EL (cell line): ENCODE measurements at places on chromosomes 5 and 9.

DNA sequence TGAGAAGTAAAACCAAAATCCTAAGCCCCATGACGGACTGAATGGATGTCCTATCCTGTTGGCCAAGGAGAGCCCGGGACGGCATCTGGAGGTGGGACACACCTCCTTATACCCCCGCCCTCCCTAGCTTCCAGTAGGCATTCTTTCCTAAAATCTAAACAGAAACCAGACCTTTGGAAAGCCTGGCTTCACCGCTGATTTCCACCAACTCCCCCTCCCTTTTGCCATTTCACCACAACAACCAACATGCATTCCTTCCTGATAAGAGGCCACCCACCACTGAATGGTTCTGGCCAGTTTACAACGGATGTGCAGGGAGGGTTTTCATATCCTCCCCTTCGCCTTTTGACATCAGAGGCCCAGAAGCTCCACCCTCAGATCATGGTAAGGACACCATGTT, 9.2 kb upstream of the RARS1 start:
- peak; percentile 51 for DNase-seq

DNA sequence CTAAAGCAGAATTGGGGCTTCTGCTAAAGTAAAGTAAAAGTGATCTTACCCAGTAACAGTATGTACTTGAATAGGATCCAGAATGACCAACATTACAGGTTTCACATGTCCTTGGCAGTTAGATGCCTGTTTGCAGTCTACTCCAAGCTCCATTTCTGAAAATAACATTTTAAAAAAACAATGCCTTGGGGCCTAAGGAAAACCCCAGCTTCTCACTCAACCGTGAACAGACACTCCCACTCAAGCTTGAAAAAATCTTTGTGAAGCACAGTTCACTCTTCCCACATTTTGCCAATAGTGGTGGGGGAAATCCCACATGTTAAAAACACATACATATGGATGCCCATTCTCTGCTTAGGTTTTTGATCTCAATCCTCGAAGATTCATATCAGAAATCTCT, 304.1 kb downstream of the ARRDC3 start:
- no peak for DNase-seq

DNA sequence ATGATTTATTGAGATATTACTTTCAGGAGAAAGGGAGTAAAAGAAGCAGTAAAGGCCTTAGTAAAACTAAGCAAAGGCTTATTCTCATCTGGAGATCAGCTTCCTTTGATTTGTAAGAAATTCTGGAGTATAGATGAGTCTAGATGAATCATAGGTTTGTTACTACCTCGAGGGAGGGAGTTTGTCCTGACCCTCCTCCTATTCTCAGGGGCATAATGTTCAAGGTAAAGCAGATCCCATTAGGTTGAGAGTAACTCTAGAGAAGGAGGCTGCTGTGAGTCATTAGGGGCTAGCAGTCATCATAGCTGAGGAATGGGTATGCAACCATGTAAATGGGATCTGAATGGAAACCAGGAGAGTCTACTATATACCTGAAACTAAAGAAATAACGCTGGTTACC, 155.5 kb upstream of the MOCS2 start:
- no peak for DNase-seq

DNA sequence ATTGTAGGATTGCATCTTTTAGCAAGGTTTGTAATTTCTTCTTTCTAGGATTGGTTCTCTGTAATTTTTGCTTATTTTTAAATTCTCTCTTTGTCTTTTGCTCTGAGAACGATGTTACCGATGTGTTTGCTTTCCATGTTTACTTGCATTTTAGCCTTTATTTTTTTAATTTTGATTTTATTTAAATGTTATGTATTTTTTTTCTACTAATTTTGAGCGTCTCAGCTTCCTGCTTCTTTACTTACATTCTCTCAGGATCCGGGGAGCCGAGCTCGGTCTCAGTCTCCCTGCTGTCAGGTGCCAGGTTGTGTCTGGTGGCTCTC, 20.9 kb downstream of the ANXA2R start:
- DNase-seq, result no peak

DNA sequence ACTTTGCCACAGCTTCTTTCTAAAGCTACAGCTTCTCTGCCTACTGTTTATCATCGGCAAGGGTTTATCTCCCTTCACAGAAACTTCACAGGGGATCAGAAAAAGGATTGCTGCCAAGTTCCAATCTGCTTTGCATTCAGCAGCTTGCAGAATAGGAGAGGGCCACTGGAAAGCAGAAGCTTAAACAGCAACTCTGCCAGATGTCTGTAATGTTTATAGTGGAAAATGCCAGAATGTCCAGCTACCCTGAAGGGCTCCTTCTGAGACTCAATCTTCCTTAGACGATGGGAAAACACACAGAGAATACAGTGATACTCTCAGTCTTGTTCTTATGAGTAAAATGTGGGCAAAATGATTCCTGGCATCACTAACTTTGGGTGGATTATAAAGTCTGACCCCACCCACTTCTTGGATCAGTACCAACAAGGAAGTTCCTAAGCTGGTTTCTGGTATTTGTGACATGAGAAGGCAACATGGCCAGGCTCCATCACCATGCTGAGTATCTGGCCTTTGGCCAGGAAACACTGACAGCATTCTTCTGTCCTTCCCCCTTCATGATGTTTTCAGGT, 19.0 kb downstream of the STOM start:
- peak; percentile 91 for DNase-seq

- no peak for DNase-seq
Measured at GRCh38 chr9:97801180-97801579, 51.8 kb upstream of the FOXE1 start.

- DNase-seq, result no peak
Measured at GRCh38 chr9:34230556-34230955, 51.7 kb downstream of the UBAP1 start.

DNA sequence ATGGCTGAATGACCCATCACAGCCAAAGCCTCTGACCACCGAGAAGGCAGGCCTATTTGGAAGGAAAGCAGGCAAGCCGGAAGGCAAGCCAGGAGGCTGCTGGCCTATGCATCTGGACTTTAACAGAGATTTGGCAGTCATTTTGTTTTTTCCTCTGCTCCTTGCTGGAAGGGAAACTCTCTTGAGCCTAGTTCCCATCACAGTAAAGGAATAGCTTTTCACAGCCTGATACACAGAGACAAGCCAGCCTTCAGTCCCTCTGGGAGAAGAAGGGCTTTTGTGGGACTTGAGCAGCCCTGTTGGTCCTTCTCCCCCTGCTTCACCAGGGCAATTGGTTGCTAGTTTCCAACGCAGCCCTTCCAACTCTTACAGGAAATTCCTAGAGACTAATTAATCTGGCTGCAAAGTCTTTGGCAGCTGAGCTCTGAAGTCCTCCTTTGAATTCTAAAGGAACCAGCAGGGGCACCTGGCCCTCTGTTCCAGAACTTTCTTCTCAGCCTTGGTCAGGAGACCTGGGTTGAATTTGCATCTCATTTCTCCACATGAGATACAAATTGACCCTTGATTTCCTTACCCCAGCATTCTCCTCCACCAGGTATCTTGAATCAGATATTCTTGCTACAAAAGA, 157.3 kb upstream of the EPB41L4A start:
- no peak for DNase-seq

DNA sequence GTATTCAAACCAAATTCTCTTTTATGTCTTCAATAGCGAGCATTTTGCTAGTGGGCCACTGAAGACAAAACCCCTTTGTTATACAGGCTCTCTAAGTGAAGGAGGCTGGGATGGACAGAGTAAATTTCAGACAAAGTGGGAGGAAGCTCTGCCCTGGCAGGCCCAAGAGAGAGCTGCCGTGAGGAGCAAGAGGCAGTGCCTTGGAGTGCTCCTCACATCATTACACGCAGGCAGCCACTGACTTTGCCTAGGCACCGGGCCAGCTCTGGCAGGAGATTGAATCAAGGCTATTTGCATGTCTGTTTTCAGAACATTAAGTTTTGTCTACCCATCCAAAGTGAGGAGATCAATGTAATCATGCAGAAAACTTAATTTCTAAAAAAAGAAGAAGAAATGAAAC, 167.7 kb downstream of the CCDC192 start:
- no peak for DNase-seq

GRCh38 chr9:70694758-70695157, 280.3 kb upstream of the KLF9 start:
- DNase-seq, result no peak

DNA sequence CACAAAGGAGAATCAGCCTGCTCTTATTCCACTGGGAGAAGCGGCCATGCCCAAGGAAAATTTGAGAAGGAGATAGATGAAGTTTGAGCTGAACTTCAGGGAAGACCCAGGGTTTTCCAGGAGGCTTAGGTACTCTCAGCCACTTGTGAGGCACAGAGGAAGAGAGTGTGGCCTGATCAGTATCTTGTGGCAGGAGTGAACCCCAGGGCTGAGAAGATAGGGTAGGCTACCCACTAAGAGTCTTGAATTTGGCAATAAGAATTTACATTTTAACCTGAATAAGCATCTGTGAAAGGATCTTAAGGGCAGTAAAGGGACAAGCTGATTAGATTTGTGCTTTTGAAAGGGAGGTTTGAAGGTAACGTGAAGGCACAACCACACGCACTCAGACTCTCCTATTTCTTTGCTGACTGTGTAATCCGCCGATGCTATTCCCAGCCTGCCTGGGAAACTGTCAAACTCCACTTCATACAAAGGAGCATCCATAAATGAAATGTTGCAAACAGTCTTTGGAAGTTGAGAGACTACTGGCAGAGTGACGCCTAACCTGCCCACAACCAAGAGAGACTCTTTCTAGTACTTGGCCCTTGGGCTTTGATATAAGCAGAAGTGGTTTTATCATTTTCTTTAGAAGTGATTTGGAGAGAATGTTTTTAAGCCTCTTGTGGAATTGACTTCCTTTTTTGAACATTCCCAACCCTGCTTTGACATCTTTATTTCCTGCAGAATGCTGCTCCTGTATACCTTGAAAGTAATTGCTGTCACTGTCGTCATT, 108.2 kb upstream of the VCAN start:
- DNase-seq, result no peak

- DNase-seq, result peak; percentile 88
Measured at GRCh38 chr5:34570721-34571676, 85.1 kb upstream of the RAI14 start.

GRCh38 chr5:151430731-151431130, 16.7 kb upstream of the SLC36A1 start:
- no peak for DNase-seq

DNA sequence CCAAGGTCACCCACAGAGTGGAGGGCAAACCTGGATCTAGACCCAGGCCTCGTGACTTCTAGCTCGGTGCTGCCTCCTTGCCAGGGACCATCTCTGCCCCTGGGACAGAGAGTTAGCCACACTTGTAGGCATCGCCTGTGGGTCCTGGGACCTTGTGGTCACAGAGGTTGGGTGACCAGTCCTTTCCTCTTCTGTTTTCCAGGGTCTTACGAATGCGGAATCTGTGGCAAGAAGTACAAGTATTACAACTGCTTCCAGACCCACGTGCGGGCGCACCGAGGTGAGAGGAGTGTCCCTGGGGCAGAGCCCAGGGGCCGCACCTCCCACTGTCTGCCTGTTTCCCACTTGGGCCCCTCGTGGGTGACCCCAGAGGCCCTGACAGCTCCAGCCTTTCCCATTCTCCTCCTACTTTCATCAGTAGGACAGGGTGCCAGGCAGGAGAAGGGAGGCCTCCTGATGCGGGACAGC, 76.3 kb downstream of the AMBP start:
- no peak for DNase-seq

DNA sequence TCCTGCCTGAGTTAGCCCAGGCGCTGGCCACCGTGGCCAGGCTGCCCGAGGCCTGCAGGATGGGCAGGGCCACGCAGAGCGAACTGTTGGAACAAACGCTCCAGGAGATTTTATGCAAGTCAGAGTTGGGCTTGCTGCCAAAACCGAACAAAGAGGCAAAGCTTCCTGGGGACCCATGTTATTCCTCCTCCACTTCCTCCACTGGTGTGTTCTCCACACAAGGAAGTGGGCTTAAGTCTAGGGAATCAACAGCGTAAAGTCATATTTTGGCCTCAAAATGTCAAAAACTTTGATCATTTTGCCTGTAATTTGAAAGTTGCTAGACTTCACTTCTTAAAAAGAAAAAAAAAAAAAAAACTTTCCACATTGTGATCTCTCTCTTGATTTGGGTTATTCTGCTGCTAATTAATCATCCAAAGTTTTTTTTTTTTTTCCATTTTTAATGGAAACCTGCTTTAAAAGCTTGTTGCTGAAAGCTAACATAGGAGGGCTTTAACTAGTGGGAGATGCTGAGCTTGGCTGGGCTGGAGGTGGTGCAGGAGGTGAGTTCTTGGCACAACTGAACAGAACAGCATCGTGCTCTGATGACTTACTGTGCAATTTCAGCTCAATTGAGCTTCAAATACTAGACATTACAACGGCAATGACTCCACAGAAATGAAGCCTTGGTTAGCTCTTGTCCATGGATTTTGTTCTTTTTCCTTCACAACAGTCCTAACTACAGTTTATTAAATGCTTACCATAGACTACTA, 73.0 kb downstream of the PTPDC1 start:
- no peak for DNase-seq

DNA sequence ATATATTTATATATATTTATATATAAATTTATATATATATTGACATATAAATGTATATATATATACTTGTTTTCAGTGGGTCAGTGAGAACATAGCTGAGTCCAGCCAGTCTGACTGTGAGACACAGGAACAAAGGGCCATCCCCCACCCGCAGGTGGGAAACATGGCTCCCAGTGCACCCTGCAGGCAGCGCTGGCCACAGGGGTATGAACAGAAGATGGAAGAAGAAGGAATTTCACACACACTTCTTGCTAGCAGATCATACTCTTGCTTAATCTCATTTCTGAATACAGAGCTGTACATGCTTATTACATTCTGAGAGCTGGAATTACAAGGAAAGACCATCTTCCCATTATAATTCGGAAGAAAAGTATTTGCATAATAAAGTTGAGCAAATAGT, 595.4 kb downstream of the IRX1 start:
- no peak for DNase-seq

GRCh38 chr5:133331941-133332340, 280.1 kb downstream of the HSPA4 start:
- DNase-seq, result no peak

- no peak for DNase-seq
Measured at GRCh38 chr5:76751291-76751690, 35.4 kb downstream of the F2R start.

DNA sequence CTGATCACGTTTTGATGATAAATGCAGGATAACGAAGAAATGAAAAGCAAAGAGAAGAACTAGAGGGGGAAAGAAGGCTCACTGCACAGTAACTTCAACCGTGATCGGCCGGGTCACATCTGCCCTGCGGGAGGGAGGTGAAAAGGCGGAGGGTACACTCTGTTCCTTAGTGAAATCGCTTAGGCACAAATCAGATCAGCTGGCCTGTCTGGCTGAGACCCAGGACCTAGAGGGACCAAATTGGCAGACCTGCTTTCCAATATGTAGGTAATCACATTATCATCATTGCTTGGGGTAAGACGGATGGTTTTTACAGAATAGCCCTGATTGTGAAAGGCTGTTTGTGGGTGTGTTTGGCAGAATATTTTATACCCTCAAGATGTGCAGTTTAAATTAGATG, 82.2 kb downstream of the SLC28A3 start:
- DNase-seq, result no peak
